Progenitor cell of endocrine pancreas (in vitro differentiated cells): ENCODE measurements at places on chromosomes 2 and 18.

- no peak for DNase-seq
Observed at GRCh38 chr2:105775809-105776559, 31.3 kb downstream of the NCK2 start.

GRCh38 chr2:239073270-239073669 lies 225.4 kb downstream of the TWIST2 start:
- no peak for DNase-seq

- no peak for DNase-seq
Observed at GRCh38 chr2:107312240-107312639, 426.3 kb upstream of the ST6GAL2 start.

GRCh38 chr2:130911482-130911881 lies 74.8 kb downstream of the ARHGEF4 start:
- no peak for DNase-seq

DNA sequence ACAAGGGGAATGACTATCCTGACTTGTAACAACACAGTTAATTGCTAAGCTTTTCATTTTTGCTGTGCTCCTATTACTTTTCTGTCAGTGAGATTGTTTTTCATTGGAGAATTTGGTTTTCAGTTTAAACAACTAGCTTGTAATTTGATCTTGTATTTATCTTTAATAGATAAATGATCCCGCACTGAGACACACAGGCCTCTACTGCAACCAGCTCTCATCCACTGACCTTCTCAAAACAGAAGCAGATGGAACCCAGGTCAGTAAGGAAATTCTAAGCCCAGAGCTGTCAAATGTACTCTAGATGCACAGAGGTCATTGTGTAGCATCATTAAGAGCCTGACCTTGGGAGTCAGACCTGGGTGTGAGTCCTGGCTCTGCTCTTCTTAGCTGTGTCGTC lies 30.7 kb downstream of the PTRHD1 start:
- DNase-seq, result no peak

DNA sequence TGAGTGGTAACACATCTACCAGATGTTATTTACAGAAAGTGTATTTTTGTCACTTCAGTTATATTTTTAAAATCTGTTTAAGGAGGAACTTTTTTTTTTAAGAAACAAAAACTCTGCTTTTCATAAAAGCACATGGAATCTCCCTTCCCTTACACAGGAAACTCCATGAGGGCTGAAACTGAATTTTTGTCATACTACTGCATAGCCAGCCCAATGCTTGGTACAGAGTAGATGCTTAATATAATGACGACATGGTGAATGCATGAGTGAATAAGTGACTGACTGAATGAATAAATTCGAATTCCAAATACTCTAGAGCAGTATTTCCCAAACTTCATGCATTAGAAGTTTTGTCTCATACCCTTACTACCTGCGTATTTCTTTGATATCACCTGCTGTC lies 86.5 kb downstream of the ROCK2 start:
- DNase-seq, result no peak
